ENCODE measurements at places on chromosomes 1 and 21. TPM values are rescaled to one million over a fixed set of nuclear protein-coding genes. Genes with fewer than 3 reads are reported as not detected.

DNA sequence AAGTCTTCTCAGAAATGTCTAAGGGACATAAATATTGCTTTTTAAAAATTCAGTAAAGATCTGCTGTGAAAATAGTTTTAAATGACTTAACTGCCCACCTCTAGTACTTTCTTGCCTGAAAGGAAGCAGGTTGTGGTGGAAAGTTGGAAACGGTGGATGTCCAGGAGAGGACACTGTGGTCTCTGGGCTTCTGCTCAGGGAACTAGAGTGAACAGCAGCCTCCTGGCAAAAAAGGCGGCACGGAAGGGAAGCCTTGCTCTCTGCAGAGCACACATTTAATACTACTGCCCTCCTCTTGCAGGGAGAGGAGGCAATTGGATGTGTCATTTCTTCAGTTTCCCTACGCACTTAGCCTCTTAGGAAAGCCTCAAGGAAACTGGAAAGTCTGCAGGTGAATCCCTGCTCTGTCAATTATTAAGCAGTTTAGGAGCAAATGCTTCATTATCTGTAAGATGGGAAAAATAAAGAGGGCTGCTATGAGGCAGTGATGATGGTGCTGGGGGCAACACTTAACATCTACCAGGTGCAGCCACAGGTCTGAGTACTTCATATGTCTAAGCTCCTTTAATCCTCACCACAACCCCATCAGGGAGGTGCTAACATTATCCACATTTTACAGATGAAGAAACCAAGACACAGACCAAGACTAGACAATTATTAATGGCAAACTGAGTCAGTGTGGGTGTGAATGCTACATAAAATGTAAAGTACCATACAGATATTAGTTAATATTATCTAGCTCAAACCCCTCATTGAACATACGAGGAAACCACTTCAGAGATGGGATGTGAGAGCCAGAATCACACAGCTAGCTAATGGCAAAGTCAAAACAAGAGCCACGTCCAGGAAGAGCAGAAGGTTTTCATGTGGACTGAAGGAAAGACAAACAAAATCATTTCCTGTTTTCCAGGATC, 108.9 kb upstream of the ADAR start:
- DNase-seq, result no peak

GRCh38 chr1:115710859-115711624, 57.5 kb downstream of the CASQ2 start:
- DNase-seq, result no peak

- DNase-seq, result no peak
Observed at GRCh38 chr1:229817936-229818335, 191.9 kb downstream of the URB2 start.

GRCh38 chr1:33435096-33435820, 4.4 kb upstream of the PHC2 start:
- DNase-seq, result no peak

- peak; percentile 98 for DNase-seq
Observed at GRCh38 chr1:154973344-154974101, 958 bp upstream of the CKS1B start.

DNA sequence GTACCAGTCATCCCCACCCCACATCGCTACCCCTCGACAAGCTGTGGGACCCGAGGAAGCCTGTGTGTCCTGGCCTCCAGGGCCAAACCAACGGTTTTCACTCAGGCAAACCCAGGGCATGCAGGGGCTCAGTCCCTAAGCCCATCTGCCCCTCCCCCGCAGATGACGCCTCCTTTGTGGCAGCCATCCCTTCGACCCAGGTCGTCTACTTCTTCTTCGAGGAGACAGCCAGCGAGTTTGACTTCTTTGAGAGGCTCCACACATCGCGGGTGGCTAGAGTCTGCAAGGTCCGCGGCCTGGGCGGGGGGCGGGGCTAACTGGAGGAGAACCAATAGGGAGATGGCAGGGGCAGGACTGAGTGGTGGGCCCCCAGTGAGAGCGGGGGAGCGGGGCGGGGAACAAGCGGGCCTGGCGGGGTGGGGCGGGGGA, 7.4 kb downstream of the SEMA4A start:
- DNase-seq, result peak; percentile 69

DNA sequence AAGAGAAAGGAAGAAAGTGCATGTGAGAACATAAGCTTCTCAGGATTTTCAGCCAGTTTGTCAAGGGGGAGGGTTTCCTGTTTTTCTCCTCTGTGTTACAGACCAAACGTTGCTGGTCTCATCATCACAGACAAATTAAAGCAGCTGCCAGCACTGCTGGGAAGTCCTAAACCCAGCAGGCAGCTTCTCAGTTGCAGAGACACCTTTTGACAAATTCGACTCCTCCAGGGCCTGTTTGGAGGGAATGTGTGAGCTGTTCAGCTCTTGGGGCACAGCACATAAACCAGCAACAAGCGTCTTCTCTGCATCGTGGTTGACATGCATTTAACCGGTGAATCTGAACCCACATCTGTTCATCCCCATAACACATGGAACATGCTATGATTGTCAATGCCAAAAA, 454.6 kb upstream of the RUNX1 start:
- no peak for DNase-seq

GRCh38 chr21:28074676-28075075, 918.0 kb downstream of the LTN1 start:
- no peak for DNase-seq

GRCh38 chr1:153670257-153670858, 435 bp downstream of the ILF2 start:
- no peak for DNase-seq

GRCh38 chr1:17958704-17959103, 148.9 kb upstream of the IGSF21 start:
- DNase-seq, result no peak

DNA sequence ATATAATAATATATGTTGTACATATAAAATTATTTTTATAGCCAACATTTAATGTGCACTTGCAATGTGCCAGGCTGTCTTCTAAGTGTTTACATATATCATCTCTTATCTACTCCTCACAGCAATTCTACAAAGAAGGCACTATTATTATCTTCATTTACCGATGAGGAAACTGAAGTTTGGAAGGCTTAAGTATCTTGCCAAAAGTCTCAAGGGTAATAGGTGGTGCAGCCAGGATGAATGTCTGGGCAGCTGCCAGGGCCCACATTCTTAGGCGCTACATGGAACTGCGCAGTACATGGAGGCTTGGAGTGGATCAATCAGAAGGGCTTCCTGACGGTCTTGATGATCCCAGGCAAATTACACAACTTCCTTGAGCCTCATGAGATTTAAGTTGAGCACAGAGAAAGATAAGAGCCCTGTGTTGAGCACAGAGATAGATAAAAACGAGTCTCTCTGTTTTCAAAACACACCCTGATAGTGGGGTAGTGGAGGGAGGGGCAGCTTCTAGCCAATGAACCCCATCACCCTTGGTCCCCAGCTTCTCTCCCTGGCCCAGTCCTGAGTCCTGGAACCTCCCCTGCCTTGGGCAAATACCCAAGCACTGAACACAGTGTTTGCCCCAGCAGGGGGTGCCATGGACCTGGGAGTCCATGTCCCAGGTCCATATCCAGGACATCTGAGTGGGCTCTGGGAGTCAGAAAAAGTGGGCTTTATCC, 9.2 kb downstream of the POU3F1 start:
- no peak for DNase-seq

DNA sequence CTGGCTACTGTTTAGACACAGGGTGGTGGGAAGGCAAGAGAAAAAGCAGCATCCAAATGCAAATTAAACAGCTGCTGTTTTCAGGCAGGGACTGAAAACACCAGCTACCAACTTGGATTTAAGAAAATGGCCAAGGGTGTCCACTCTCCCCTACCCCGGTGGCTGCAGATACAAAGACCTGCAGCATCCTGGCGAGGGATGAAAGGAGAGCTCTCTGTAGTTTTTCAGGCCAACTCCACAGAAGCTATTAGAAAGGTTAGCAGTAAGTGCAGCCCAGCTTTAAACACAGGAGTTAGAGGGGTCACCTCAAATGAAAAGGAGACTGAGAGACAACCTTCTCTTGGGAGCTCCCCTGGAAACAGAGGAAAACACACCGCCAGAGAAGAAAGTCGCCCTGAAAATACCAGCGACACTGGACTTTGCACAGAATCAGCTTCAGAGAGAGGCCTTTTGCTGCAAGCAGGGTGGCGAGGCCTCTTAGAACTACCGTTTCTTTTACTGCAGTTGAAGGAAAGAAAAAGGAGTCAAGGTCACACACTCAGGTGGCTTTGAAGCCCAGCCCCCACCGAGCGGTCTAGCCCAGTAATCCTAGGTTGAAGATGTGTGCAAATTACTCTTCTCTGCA, 74.4 kb upstream of the TIAM1 start:
- DNase-seq, result no peak

DNA sequence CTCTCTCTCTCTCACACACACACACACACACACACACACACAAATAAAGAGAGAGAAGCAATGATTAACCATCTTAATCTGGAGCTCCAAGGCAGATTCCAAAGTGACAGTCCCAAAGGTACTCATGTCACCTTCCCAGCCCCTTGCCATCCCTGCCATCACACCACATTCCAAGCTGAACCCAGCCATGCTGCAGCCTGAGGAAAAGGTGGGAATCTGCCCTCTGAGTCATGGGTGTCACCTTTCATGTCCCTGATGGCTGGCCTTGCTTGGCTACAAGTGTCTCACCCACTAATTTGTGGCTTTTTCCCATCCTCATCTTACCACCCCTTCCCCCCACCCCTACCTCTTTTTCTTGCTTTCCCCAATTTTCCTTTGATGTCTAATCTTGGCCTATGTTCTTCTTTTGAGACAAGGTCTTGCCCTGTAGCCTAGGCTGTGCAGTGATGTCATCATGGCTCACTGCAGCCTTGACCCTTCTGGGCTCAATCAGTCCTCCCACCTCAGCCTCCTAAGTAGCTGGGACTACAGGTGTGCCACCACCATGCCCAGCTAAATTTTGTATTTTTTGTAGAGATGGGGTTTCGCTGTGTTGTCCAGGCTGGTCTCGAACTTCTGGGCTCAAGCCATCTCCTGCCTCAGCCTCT, 3.2 kb downstream of the ANXA9 start:
- DNase-seq, result no peak

DNA sequence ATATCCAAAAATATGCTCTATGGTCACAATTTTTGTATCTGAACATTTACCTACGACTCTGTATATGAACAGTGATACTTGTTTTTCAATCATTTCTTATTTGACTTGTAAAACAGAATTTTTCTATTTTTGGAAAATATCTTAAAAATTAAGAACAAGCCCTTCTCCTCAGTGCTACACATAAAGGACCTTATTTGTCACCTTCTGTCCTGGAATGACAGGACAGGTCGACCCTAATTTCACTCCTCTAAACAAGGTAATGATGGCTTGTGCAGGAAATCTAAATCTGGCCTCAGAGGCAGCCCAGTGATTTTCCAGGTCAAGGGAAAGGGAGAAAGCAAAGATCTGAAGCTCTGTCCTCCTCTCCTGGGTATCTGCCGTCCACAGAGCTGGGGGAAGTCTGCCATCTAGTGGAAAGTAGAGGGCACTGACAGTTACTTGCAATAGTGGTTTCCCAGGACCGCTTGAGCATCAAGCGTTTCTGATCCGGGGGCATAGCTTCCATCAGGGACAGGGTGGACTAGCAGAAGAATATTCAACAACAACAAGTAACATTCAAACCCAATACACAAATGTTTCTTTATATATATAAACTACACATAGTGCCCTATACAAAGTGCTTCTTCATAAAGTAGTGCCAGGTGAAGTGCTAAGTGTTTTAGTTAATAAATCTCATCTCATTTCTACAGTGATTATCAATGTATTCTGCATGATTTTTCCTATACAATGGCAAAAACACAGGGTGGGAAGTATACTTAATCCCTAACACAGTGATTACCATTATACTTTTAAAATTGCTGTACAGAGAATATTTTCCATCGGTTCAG, 74.6 kb downstream of the SLC25A24 start:
- DNase-seq, result no peak

- DNase-seq, result no peak
Observed at GRCh38 chr1:22717037-22717760, 6.6 kb downstream of the EPHB2 start.

DNA sequence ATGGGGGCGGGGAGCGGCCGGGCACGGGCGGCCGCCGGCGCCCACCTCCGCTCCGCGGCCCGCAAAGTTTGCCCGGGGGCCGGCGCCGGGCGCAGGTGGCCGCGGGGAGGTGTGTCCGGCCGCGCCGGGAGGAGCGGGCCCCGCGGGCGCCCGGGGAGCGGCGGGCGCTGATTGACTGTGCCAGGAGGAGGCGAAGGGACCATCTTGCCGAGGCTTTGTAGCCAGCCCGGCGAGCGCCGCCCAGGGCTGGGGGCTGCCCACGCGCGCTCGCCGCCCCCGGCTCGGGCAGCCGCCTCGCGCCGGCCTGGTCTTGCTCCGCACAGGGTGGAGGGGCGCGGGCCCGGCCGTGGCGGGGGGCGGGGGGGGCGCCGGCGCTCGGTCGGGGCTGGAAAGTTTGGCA, 432 bp downstream of the EPHB2 start:
- no peak for DNase-seq

- DNase-seq, result no peak
Observed at GRCh38 chr1:87983841-87984240, 655.2 kb downstream of the LMO4 start.

GRCh38 chr1:17596186-17596585, 56.7 kb downstream of the ARHGEF10L start:
- no peak for DNase-seq

DNA sequence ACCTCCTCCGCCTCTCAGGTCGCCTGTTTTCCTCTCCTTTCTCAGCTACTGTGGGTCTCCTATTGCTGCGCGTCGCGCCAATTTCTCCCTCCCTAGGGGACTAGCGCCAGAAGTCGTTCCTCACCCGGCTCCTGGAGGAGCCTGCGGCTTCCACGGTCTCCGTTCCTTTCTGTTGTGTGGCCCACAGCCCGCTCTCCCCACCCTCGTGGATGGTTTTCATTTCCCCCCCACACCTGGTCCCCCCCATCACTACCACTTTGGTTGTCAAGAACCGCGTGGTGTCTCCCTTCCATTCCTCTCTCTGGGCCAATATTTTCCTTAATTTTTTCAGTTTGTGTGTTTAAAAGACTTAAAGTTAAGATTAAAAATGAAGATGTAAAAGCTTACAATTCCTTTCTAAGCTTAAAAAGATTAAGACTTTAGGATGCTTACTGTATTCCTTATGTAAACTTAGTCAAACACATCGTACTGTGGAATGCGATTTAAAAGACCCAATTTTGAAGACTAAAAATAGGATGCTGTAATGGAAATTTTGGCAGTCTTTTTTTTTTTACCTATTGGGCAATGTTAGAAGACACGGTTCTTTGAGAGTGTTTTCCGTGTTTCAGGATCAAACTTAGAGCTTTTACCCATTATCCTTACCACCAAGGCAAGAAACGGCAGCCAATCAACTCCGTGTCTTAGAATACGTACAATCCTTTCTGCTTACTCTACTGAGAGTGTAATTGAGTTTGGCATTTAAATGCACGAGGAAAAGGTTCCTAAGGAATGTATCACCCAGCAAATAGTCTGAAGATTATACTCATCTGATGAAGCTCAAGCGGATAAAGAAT, 773 bp downstream of the CNST start:
- no peak for DNase-seq

Gene PGBD5
- 0.37 TPM for total RNA-seq

Gene FCRL6
- total RNA-seq, result 1.0 TPM

Gene BARHL2
- not detected for total RNA-seq

Gene ATF6
- total RNA-seq, result 34.5 TPM

Gene TNNT2
- total RNA-seq, result not detected

Gene SPRR2A
- total RNA-seq, result not detected
